ENCODE measurements at places on chromosomes 5 and 9.
A peak's percentile ranks its signal among the peaks of the same experiment; 100 is the strongest.

DNA sequence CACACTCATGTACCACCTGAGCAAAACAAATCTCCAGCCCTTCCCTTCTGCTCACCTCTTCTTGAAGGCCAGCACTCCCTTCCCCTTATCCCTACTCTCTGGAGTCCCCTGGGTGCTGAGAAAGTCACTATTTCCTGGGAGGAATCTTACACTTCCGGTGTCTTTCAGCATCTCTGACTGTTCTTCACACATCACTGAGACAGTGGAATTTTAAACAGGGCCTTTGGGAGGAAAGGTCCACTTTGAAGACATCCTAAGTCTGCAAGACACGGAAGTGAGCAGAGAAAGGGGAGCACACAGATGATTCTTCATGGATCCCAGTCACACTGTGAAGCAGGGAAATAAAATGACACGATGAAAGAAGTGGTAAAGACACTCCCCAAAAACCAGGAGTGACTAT lies 25.6 kb downstream of the FRMD3 start:
- no peak for DNase-seq

DNA sequence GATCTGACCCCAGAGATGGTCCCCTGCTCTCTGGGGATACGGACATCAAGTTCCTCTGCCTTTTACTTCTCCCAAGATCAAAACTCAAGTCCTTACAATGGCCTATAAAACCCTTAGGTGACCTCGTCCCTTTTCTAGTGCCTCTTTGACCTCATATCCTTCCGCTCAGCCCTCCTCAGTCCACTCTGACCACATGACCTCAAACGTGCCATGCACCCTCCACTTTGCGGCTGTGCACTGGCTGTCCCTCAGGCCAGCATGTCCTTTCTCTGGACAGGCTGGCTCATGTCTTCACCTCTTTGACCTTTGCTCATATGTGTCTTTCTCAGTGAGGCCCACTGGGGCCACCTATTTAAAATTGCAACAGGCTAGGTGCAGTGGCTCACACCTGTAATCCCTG lies 14.7 kb downstream of the TRMO start:
- DNase-seq, result no peak

DNA sequence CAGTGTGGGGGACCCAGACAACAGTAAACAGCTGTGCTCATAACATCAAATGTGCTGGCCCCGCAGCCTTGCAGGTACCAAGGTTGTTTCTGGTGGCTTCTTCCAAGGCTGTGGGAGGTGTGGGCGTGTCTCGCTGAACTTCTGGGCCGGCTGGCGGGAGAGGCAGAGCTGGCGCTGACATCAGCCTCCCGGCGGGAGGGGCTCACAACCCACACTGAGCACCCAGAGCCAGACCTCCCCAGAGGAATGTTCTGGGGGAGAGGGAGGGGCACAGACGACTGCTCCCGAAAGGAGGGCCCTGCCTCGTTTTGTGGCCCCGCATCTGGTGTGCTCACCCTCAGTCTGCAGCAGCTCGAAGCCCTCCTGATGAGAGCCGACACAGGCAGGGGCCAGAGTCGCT lies 6.9 kb upstream of the SLC12A7 start:
- DNase-seq, result no peak

DNA sequence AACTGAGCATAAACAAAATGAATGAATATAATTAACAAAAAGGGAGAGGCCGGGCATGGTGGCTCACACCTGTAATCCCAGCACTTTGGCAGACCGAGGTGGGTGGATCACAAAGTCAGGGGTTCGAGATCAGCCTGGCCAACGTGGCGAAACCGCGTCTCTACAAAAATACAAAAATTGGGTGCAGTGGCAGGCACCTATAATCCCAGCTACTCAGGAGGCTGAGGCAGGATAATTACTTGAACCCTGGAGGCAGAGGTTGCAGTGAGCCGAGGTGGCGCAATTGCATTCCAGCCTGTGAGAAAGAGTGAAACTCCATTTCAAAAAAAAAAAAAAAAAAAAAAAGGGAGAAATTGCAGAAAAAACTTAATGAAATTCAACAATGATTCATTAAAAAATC lies 839.3 kb upstream of the CTNND2 start:
- no peak for DNase-seq

DNA sequence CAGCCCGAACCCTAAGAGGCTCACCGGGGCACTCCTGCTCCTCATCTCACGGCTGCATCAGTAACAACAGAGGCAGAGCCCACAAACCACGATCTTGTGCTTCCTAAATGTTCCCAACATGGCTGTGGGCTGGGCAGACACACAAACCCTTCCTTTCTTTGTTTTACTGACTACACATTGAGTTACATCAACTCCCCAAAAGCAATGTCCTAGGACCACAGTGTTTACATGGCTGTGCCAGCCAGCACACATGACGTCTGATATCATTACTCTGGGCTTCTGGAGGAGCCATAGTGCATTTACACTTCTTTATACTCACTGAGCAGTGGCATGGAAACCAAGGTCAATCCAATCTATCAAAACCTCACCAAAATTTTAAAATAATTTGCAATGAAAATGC lies 101.4 kb downstream of the LHFPL2 start:
- DNase-seq, result no peak

GRCh38 chr9:106682420-106682819 lies 180.5 kb upstream of the ZNF462 start:
- DNase-seq, result no peak

DNA sequence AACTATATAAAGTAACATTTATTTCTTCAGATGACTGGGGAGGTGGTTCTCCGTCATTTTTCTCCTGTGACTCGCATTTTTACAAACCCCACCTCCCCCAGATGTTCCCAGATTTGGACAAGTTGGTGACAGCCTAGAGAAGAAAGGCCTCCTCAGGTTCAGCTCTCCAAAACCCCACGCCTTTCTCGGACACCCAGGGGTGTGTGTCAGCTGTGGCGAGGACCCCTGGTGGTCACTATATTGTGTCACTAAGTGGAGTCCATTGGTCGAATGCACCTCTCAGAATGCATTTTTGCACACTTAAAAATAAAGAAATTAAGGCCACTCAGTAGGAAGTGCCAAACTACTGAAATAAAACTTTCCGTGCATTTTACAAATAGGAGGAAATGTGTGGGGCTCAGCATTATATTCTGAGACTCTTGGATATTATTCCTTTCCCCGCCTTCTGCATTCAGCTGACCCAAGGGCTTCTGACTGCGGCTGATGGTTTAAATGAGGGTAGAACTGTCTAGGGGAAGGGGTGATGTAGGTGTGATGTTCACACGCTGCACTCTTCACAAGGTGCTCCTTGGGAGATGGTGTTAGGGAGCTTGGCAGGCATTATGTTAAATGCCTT lies 47.6 kb downstream of the ACO1 start:
- DNase-seq, result no peak

- DNase-seq, result no peak
Observed at GRCh38 chr9:131337131-131337848, 47.8 kb downstream of the PLPP7 start.

DNA sequence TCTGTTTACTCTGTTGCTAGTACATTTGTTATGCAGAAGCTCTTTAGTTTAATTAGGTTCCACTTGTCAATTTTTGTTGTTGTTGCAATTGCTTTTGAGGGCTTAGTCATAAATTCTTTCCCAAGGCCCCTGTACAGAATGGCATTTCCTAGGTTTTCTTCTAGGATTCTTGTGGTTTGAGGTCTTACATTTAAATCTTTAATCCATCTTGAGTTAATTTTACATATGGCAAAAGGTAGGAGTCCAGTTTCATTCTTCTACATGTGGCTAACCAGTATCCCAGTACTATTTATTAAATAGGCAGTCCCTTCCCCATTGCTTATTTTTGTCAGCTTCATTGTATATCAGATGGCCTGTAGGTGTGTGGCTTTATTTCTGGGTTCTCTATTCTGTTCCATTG lies 792.4 kb downstream of the PTPRD start:
- no peak for DNase-seq

- no peak for DNase-seq
Observed at GRCh38 chr9:134546746-134547145, 94.9 kb upstream of the COL5A1 start.

DNA sequence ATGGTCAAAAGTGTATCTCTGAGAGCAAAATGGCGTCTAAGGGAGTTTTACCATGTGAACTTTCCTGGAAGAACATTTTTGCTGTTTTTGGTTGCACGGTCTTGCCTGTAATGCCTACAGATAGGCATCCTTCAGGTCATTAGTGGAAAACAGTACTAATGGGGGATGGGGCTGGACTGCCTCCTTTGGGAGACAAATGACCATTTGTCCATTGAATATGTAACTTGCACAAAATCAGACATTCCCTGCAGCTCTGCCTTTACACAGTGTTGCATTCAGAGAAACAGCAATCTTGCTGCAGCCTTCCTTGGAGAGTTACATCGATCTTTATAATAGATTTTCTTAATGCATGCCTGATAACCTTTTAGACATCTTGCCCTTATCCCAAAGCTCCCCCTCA lies 138.5 kb upstream of the EGFLAM start:
- no peak for DNase-seq

GRCh38 chr9:113185271-113185670 lies 34.5 kb downstream of the SLC31A2 start:
- DNase-seq, result no peak

- DNase-seq, result no peak
Observed at GRCh38 chr5:105150323-105150722, 1587.7 kb upstream of the NUDT12 start.

- peak; percentile 41 for DNase-seq
Observed at GRCh38 chr9:124503713-124504529, 3.3 kb downstream of the NR5A1 start.

DNA sequence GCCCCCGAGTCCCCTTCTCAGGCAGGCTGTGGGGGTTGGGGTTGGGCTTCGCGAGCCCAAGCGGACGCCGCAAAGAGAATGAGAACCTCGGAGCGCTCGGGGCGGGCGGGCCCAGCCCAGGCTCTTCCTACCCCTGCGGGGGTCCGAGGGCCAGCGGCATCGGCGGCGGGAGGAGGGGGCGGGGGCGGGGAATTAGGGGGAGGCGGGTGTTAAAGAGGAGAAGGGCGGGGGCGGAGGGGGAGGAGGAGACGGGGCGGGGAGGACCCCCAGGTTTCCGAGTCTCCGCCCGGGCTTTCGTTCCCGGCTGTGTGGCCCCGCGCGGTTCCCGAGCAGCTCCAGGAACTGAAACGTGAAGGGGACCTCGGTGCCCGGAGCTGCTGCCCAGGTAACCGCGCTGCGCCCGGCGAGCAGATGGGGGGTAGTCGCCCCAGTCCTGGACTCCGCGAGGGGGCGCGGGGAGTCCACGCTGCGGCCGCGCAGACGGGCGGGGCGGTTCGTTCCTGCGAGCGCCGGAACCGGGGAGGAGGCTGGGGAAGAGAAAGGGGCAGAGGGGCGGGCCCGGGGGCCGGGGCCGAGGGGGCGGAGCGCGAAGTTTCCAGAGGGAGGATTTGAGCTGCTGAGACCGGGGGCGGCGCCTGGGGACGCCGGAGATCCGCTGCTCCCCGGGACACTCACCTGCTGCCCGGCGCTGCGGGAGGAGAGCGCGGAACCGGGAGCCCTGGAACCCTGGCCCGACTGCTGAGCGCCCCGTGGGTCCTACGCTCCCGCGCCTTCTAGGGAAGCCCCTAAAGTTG lies 38.4 kb upstream of the PLEKHG4B start:
- no peak for DNase-seq

DNA sequence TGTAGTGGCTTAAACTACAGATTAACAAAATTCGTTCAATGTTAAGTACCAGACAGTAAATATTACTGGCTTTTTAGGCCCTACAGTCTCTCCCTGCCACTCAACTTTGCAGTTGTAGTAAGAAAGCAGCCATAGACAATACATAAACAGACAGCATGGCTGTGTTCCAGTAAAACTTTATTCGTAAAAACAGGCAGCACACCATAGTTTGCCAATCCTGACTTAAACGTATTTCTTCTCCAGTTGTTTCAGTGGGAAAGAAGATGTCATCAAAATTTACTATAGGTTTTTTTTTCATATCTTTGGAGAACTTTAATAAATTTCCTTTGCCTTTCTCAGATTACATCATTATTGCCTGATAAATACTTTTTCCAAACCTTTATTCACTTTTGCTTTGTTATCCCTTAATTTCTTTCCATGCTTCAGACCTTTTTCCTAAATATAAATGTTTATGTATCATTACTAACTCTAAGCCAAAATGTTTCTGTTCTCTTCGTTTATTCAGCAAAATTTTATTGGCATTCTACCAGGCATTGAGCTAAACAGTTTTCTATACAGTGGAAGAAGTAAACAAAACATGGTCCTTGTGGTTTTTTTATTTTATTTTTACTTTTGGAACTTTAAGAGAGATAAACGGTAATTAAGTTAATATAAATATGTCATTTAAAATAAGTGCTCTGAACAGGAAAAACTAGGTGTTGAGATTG lies 64.5 kb downstream of the SLF1 start:
- DNase-seq, result no peak

GRCh38 chr5:170655476-170655875 lies 128.0 kb upstream of the GABRP start:
- no peak for DNase-seq

DNA sequence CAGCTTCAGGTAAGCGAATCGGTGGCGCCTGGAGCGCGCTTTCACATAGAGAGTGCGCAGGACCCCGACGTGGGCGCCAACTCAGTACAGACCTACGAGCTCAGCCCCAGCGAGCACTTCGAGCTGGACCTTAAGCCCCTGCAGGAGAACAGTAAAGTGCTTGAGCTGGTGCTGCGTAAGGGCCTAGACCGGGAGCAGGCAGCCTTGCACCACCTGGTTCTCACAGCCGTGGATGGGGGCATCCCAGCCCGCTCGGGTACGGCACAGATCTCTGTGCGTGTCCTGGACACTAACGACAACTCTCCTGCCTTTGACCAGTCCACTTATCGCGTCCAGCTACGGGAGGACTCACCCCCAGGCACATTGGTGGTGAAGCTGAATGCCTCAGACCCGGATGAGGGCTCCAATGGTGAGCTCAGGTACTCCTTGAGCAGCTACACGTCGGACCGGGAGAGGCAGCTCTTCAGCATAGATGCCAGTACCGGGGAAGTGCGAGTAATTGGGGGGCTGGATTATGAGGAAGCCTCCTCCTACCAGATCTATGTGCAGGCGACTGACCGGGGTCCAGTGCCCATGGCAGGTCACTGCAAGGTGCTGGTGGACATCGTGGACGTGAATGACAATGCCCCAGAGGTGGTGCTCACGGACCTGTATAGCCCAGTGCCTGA lies 1.1 kb downstream of the PCDHAC2 start:
- DNase-seq, result no peak

DNA sequence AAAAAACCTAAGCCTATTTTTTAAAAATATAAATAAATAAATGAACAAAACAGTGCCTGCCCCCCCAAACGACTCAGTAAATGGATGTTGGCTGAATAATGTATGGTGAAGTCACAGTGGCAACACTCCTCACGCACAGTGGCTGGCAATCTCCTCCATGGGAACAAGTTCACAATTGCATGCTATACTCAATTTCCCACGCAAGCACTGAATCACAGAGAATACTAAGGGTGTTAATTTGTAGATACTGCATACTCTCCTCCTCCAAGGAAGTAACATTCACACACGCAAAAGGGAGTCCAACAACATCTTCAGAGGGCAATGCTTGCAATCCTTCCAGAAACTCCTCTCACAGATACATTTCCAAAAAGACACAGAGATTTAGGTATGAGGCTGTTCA lies 47.5 kb downstream of the SERINC5 start:
- DNase-seq, result no peak

- DNase-seq, result no peak
Observed at GRCh38 chr5:173855995-173856656, 32.0 kb upstream of the CPEB4 start.

GRCh38 chr5:179867476-179867875 lies 8.9 kb upstream of the MRNIP start:
- DNase-seq, result no peak

- no peak for DNase-seq
Observed at GRCh38 chr5:149072376-149072775, 9.5 kb upstream of the SH3TC2 start.

GRCh38 chr9:89690334-89690912 lies 85.6 kb downstream of the GADD45G start:
- no peak for DNase-seq
